ENCODE measurements at places on chromosomes 6 and 20.

DNA sequence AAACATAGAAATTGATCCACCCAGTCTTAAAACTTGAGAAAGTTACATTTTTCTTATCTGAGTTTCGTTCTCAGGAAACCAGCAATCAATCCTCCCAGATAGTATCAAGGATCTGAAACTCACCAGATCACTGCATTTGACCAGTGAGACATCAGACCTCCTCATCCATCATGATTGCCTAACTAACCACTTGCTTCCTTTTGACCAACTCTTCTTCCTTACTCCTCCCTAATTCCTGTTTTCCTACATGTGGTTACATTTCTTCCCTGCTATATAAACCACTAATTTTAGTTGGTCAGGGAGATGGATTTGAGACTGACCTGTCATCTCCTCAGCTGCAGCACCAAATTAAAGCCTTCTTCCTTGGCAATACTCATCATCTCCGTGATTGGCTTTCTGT is 357.1 kb upstream of the POU3F2 start:
- DNase-seq: no peak

DNA sequence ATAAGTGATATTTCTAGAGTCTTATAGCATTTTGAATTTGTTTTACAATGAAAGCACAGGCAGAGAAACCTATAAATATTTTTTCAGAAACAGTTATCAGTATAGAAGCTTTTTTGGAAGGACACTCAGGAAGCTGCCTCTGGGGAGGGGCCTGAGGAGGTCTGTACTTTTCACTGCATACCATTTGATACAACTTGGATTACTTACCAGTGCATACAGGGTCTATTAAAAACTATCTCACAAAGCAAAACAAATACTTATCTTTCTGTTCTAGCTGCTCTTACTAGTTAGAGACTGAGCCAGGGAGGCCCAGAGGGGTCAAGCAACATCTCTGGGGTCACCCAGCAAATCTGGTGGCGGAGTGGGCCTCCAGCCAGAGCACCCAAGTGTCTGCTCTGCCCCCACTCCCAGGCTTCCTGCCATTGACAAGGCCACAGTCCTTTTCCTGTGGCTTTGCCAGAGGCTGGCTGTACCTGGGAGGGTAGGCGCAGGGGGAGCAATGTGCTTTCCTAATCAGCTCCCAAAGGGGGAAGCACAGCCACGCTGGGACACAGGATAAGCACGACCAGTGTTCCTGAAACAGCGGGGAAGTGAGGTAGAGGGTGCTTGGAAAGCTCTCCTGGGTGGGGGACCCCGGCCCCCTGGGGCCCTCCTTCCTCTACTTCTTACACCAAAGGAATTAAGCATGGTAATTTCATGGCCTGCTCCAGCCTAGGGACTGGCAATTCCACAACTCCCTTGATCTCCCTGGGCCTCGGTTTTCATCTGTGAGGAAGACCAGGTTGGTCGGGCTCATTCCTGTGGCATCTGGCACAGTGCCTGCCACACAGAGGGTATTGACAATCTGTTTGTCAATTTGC is 7.8 kb downstream of the TCF15 start:
- no peak for DNase-seq

DNA sequence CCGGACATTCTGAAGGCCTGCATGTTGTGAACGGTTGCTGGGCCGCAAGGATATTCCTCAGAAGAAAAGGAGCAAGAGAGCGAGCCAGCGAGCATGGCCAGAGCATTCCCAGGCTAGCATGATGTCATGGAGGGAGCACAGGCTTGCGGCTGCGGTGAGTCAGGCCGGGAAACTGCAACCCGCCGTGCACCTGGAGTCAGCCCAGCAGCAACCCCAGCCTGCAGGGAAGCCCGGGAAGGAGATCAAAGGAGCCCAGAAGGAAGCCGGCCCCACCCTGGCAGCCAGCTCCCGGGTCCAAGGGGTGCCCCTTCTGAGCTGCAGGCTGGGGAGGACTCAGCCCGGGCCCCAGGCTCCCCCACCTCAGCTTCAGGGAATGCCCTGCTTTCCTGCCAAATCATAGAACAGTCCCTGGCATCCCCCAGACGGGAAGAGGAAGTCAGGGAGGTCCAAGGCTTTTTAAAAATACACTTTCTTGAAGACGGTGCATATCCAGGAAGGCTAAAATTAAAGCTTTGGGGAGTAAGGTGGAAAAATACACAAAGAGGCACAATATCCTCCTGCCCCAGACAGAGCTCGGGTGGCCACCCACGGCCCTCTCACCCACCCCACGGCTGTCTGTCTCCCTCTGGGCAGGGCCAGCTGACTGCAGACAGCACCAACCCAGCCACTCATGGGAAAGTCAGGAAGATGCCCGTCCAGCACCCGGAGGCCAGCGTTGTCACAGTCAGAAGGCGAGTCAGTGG is 53.7 kb downstream of the BMP7 start:
- DNase-seq: peak; percentile 27

DNA sequence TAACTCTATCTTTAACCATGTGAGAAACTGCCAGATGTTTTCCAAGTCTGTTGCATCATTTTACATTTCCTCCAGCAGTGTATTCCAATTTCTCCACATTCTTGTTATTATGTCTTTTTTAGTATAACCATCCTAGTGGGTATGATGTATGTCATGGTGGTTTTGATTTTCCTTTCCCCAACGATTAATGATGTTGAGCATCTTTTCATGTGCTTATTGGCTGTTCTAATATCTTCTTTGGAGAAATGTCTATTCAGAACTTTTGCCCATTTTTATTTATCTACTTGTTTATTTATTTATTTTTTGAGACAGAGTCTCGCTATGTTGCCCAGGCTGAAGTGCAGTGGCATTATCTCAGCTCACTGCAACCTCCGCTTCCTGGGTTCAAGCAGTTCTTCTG is 4.3 kb upstream of the C6orf62 start:
- DNase-seq: no peak

DNA sequence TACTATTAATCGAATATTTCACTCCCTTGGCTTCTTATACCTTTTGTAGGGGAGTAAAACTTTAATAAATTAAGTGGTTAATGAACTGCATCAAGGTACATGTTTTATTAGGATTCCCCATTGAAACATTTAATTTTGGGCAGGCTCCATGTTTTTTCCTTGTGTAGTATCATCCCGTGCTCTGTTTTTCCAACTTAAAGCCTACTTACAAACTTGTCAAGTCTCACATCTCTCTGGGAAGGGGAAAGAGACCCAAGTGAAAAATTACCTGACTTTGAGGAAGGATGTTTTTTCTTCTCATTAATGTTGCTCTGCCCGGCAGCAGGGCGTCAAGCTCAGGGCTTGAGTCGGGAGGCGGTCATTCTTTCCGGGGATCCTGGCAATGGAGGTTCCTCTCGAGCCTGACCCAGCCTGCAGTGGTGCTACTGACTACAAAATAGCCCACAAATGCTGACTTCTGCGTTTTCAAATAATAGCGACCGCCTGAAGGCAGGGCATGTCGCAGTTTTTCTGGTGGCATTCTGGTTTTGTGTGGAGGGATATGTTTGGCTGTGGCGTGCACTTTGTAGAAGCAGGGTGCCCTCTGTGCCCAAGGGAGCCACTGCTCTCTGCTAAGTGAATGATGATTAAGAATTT is 2.4 kb downstream of the DSP start:
- no peak for DNase-seq

DNA sequence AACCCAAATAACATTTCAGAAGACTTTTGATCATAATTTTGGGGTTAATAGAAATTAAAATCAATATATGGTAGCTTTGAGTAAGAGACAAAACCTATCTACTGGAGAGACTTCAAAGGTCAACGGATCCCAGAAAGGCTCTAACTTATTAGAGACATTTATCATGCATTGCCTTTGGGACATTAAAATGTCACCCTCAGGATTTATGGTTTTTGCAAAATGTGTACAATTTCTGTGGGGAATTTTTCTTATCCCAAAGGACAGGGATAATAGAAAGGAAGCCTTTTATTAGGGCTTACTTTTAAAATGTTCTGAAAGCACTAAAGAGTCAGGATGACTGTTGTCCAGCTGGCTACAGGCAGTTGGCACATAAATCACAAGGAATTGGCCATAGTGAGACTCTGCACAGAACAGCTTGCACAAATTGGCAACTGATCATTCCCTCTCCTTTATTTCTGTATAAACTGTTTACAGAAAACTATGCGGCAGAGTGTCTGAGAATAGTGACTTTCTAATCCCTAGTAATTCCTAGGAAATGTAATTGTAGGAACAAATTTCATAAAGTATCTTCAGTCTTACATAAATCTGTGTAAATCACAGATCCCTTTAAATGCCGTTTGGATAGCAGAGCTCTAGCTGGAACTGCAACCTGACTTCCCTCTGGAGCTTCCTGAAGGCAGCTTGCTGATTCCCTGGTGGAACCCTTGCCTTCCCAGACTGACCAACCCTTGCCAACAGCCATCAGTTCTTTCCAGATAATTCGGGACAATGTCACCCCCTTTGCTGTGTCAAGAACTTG is 201.1 kb upstream of the PREP start:
- no peak for DNase-seq

- DNase-seq: peak; percentile 43
These were observed 30.0 kb downstream of the ALDH5A1 start for GRCh38 chr6:24524805-24525204.

- no peak for DNase-seq
These were observed 130.3 kb downstream of the MMUT start for GRCh38 chr6:49332781-49333180.

DNA sequence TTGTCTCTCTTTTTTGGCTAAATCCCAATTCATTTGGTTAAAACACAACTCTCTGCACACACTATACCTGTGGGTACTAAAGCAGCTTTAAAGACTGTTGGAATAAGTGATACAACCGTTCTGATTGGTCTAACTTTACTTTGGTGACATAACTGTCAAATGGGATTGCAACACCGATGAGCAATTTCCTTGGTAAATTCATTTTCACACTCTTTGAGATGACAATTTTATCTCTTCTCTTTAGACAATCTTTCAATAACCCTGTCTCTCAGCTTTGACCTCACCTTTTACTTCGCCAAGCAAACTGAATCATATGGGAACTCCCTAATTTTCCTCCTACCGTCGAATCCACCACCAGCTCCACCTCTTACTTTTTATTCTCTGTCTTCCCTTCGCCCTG is 60.8 kb downstream of the ECT2L start:
- no peak for DNase-seq

GRCh38 chr6:135651964-135652755 is 154.6 kb upstream of the AHI1 start:
- no peak for DNase-seq

DNA sequence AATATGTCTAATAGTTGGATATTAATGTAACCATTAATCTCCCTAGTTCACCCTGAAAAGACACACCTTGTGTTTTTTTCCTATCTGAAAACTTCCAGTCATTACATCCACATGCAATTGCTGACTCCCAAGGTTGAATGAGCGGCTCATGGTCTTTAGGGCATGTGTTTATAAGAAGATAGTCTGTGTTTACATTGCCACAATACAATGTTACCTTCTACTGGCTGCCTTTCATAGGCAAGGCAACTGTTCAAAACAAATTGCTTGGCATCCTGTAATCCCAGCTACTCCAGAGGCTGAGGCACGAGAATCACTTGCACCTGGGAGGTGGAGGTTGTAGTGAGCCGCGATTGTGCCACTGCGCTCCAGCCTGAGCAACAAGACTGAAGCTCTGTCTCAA is 86.8 kb upstream of the SHLD1 start:
- no peak for DNase-seq

GRCh38 chr6:75106426-75106825 is 99.4 kb downstream of the COL12A1 start:
- no peak for DNase-seq

DNA sequence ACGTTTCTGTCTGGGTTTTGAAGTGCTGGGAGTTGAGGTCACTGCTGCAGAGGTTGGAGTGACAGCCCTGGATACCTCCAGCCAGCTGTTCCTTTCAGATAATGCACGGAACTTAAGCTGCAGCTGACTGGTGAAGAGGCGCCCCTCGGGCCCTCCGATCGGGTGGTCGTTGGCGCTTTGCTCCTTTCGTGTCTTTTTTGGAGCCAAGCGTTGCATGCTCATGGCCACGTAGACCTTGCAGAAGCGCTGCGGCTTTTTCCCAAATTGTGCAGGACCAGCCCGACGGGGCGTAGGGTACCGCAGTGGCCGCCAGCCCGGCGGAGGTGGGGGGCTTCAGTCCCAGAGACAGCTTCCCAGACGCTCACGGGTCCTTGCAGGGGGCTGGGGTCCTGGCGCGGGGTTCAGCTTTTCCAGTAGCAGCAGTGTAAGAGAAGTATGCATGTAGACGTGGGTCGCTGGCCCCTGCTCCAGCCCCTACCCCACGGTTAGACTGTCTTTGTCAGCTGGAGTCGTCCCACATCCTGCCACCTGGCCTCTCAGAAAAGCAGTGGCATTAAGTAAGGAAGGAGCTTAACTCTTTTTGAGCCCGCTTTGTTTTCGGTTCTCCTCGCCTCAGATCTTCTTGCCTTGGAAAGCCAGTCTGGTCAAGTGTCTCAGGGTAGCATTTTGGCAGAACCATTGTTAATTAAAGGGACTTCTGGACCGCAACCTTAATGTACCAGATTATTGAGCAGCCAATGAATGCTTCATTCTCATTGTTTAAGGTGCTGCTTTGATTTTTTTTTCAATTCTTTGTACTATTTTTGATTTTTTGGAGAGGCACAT is 838 bp downstream of the TNFAIP3 start:
- no peak for DNase-seq

GRCh38 chr6:159880412-159880975 is 10.3 kb upstream of the MAS1 start:
- DNase-seq: no peak

DNA sequence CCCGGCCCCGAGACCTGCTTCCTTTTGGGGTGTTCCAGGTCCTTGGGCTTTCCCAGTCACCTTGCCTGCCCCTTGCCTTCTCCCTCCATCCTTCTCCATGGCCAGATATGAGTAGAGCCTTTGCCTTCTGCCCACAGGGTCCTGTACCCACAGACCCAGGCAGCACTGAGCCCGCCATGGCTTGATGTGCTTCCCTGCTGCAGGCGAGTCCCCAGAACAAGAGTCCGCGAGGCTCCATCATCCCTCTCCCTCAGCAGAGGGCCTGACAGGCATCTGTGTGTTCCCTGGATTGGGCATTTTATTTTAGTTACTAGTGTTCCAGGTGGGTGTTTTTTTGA is 21.9 kb downstream of the PYGB start:
- DNase-seq: no peak

DNA sequence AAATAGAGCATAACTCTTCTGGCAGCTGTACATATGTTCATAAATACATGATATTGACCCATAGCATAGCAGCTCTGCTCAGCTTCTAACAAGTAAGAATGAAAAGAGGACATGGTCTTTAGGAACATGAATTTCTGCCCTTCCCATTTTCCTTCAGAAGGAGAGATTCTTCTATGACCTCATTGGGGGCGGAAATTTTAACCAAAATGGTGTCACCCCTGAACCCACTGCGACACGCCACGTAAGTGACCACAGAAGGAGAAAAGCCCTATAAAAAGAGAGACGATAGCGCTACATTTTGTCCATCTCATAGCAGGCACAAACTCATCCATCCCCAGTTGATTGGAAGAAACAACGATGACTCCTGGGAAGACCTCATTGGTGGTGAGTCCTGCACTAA is at the start of gene IL17A:
IL17A (plus strand) TSS at position 301 of the 400 bp plus-strand sequence; CDS start at position 358, 57 bp downstream.
- DNase-seq: no peak

GRCh38 chr6:44025226-44025625 is 102.0 kb downstream of the MRPL14 start:
- DNase-seq: no peak

Data from SHP77 (cell line).